ENCODE measurements at places on chromosomes 4 and X. TPM values are rescaled to one million over a fixed set of nuclear protein-coding genes. Genes with fewer than 3 reads are reported as not detected.

DNA sequence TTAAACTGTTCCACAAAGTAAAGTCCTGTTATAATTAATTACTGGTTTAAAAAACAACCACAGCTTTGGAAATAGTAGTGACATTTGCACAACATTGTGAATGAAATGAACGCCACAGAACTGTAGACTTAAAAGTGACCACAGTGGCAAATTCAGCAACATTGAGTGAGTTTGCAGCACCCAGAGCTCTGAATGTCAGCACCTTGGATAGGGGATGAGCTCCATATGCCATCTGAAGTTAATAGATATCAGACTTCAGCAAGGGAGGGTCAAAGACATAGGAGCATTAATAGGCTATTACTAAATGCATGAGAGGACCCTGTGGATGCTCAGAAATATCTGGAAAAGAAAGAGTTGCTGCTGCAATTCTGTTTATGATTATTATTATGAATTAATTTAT is 55.3 kb upstream of the KCNIP4 start:
- no peak for DNase-seq

EDA gene
- total RNA-seq = 5.6 TPM

DNA sequence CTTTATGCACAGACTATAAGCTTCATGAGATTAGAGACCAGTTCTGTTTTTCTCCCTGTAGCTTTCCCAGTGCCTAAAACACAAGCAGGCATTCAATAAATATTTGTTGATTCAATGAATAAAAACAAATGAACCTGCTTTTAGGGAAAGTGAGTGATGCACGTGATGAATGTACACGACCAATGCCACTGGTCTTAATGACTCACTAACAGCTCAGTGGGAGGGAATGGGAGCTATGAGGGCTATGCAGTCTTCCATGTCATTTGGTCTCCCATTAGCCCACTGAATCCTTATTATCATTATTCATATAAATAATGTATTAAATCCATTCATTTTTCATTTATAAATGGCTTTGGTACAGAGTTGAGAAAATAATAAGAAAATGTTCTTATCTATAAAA is 247.4 kb downstream of the FBXO8 start:
- DNase-seq = no peak

GRCh38 chr4:54065282-54066087 is 1.1 kb upstream of the CHIC2 start:
- DNase-seq = no peak

DNA sequence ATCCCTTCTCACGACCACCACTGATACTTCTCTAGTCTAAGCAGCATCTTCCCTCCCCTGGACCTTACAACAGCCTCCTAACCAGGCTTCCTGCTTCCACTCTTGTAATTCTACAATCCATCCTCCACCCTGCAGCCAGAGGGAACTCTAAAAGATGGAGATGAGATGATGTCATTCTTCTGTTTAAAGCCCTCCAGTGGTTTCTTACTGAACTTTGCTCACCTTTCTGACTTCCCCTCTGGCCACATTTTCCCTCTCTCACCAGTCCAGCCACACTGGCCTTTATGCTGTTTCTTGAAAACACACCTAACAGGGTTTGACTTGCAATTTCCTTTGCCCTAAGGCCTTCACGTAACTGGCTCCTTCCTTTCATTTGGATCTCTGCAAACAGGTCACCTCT is 191.4 kb upstream of the NHS start:
- DNase-seq = no peak

DNA sequence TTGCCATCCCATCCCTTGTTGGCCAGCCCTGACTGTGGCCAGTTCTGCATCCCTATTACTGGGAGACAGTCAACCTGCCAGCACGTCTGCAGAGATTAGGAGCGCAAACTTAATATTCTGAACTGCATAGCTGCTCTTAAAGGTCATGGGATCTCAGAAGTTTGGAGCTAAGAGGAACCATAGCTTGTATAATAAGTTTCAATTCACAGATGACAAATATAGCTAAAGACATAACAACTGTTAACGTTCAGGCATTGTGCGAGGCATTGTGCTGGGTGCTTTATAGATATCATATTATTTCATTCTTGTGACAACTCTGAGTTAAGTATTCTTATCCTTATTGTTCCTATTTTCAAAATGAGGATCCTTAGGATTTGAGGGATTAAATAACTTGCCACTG is 3.7 kb downstream of the SCARB2 start:
- DNase-seq = no peak

DNA sequence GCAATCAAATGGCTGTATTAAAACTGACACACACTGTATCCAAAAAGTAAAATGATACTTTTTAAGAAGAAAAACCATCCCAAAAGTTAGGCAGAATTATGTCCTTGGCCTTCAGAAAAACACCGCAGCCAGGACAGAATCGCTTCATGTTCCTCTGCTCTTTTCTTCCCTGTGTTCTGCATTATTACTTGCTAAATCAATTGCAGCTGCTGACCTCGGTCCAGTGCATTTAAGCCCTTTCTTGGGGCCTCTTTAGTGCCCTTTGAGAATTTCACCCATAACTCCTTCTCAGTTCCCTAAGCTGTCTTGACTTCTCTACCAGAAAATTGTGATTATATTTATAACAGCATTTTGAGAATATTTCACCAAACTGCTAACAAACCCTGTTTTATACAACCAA is 696.9 kb downstream of the PCDH7 start:
- no peak for DNase-seq

All from HT-29 (cell line).